Activated CD4-positive, alpha-beta memory T cell treated with anti-CD3 and anti-CD28 coated beads, Interleukin-2, amount 10 ng/mL, durations not matched to agents 7 days and 5 days (primary cell): ENCODE measurements at places on chromosomes 13 and 19. TPM values are rescaled to one million over a fixed set of nuclear protein-coding genes. Genes with fewer than 3 reads are reported as not detected.

The ZNF266 gene
- 32.1 TPM for total RNA-seq

The TGFB1 gene
- total RNA-seq: 236 TPM

GRCh38 chr13:79645569-79645968 lies 164.6 kb downstream of the NDFIP2 start:
- no peaks in the 10 kb centered on the region for H3K36me3 ChIP-seq
- H3K4me1 ChIP-seq: no peaks in the 10 kb centered on the region
- no peak for DNase-seq
- no peaks in the 10 kb centered on the region for H3K27me3 ChIP-seq
- no peak overlapping the region for H3K4me3 ChIP-seq

DNA sequence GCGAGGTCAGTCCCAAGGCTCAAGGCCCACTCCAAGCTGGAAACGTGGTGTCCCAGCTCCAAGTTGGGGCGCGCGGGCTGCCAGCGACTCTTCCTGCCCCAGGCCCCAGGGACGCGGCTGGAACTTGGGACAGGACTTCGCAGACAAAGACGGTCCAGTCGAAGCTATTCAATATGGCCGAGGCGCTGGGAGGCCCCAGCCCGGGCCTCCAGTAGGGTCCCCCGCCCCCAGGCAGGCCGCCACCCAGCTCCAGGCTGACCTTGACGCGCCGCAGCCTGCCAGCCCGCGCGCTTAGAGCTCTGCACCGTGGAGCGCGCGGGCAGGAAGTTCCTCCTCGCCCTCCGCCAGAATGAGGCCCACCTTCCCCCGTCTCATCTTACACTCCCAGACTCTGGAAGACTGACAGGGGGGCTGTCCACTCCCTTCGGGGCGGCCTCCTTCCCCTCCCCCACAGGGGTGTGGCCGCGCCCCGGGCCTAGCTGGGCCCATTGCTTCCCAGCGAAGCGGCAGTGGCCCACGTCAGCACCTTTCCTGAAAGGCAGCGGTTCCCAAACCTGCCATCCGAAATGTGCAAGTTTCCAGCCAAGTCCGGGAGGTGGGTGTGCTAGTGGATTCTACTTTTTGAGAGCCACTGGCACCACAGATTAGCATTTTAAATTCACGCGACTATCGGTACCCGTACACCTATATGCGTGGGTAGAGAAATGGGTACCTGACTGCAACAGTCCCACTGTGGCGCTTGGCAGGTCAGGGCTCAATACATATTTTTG lies at the start of gene CCDC8:
Gene CCDC8 (minus strand): TSS at position 303 of the 770 bp plus-strand sequence. CDS start 754 bp downstream, outside the sequence.
- H3K4me1 ChIP-seq: peaks cover 6% of the 10 kb centered on the region
- H3K4me3 ChIP-seq: no peak within 1 kb of the TSS
- H3K27ac ChIP-seq: no peak within 1 kb of the TSS

DNA sequence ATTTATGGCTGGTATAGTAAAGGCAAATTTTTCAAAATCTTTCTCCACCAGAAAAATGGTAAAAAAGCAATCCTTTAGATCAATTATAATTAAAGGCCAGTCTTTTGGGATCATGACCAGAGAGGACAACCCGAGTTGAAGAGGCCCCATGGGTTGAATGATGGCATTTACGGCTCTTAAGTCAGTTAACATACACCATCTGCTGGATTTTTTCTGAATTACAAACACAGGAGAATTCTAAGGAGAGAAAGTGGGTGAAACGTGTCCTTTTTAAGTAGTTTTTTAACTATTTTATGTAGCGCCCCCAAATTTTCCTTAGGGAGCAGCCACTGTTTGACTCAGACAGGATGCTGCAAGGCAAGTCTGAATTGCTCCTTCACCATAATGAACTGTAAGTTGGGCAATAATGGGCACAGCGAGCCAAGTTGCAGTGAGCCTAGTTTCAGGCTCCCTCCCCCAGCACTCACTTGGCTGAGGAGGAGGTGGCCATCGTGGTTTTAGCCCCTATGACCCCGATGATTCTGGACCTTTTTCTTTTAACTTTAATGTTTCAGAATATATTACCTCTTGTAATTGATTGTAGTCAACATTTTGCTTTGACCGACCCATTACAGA lies 13.6 kb upstream of the ZNF611 start:
- H3K27me3 ChIP-seq: no peaks in the 10 kb centered on the region
- H3K4me1 ChIP-seq: peaks cover 2% of the 10 kb centered on the region
- peaks cover 9% of the 10 kb centered on the region for H3K36me3 ChIP-seq
- no peak for DNase-seq
- H3K4me3 ChIP-seq: no peak overlapping the region

The CABP5 gene
- not detected for total RNA-seq

GRCh38 chr13:30581582-30581981 lies 36.1 kb upstream of the USPL1 start:
- no peak overlapping the region for H3K4me3 ChIP-seq
- H3K4me1 ChIP-seq: peaks cover 19% of the 10 kb centered on the region
- H3K27me3 ChIP-seq: peaks cover 30% of the 10 kb centered on the region
- no peak overlapping the region for H3K27ac ChIP-seq
- no peaks in the 10 kb centered on the region for H3K36me3 ChIP-seq
- peak; percentile 19 for DNase-seq

The ZBTB32 gene
- 96.2 TPM for total RNA-seq

The CXCL17 gene
- total RNA-seq: not detected

- no peak for DNase-seq
- H3K36me3 ChIP-seq: no peaks in the 10 kb centered on the region
- H3K4me1 ChIP-seq: no peaks in the 10 kb centered on the region
- H3K27ac ChIP-seq: no peak overlapping the region
Measured at GRCh38 chr13:79966493-79966895, 374.4 kb downstream of the SPRY2 start.
